Stimulated activated CD8-positive, alpha-beta memory T cell treated with anti-CD3 and anti-CD28 coated beads, Interleukin-15, amount 100 ng/mL, for 1 hour (primary cell): ENCODE measurements at places on chromosomes 13 and 19.
A peak's percentile ranks its signal among the peaks of the same experiment; 100 is the strongest.

- DNase-seq = no peak
Observed at GRCh38 chr13:42148538-42148937, 100.1 kb downstream of the DGKH start.

DNA sequence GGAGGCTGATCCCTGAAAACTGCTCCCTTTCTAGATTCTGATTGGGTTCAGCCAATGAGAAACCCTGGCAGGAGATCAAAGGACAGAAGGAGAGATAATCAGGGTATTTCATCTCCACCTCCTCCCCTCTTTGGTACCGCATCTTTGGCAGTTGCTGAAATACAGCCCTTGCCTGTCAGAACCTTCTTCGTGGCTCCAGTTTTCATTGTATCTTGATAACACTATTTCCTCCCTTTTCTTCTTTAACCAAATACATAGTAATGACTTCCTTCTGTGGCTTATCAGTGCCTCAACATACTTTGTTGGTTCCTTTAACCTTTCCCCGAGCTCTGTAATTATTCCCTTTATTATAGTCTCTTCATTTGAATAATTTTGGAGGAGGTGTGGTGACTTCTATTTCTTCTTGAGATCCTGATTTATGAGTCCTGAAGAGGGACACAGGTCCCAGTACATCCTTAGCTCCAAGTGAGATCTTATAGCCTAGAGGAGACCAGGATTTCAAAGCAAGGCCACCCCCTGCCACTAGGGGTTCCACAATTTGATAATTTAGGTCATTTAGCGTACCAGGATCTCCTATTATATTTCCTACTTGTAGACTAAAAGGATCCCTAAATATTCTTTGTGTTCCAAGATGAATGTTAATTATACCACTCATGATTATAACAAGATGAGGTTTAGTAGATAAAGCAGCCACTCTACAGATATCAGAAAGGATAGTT, 98.0 kb downstream of the EDNRB start:
- no peak for DNase-seq

GRCh38 chr19:48674216-48674809, 1.5 kb upstream of the NTN5 start:
- DNase-seq = no peak

DNA sequence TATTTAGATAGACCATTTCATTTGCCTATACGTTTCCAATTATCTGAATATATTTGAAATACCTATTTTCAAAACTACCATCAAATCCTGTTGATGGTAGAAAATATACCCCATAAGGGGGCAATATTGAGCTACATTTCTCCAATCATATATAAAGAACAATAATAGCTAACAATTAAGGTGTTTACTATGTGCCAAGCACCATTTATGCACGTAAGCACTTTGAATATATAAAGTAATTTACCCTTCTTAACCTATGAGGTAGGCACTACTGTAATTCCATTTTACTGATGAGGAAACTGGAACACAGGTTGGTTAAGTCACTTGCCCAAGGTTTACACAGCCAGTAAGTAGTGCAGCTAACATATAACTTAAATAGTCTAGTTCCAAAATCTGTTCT, 79.2 kb downstream of the UBL3 start:
- DNase-seq = no peak

DNA sequence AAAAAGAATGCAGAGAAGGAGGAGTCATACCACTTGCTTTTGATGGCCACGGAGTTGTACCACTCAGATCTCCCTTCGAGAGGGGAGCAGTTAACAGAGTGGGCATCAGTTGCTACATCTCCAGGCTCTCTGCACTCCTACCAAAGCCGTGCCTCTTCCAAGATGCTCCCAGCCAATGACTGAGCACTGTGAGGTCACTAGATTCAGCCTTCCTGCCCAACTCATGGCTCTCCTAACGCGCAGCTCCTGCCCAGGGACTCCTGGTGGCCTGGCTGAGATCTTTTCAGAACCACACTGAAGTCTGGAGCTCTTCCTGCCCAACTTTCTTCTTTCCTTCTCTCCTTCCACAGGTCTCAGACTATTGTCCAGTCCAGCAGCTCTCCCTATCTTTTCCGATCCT, 66.7 kb downstream of the LHFPL6 start:
- no peak for DNase-seq

- DNase-seq = no peak
Observed at GRCh38 chr13:94201022-94201421, 278.5 kb downstream of the DCT start.

DNA sequence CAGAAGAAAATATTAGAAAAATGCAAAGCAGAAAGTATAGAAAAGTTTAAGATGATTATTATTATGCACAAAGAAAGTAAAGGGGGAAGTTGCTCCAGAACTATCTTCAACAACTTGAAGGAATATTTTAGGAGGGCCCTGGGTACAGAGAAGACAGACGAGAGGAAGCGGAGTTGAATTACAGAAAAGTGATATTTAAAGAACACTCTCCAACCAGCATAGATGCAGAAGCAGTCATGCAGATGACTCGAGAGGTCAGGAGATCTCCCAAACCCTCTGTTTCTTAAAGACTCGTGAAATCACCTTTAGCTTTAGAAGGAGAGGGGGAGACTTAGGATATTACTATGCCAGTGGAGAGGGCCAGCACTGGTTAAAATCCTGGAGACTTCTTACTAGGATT, 8.5 kb upstream of the SHISA2 start:
- no peak for DNase-seq

DNA sequence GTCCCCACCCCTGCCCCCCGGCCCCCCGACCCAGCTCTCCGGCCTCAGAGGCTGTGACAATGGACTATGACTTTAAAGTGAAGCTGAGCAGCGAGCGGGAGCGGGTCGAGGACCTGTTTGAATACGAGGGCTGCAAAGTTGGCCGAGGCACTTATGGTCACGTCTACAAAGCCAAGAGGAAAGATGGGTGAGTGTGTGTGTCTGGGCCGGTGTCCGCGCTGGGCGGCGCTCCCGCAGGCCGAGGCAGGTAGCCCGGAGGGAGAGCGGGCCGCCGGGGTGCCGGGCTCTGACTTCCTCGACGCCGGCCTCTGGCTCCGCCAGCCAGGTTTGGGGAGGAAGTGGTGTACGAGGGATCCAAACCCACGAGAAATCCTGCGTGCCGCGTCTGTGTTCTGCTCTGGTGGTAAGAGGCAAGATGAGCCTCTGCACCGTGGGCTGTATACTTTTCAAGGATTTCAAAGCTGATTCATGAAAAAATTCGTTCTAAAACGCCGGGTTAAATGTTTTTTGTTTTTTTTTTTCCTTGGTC, 718 bp downstream of the CDK8 start:
- DNase-seq = peak; percentile 18

GRCh38 chr13:113296823-113297369, at the start of gene LAMP1:
TSS of gene LAMP1 (plus strand) at chr13:113297239. CDS start at chr13:113297435, 196 bp downstream.
- DNase-seq = peak; percentile 94

DNA sequence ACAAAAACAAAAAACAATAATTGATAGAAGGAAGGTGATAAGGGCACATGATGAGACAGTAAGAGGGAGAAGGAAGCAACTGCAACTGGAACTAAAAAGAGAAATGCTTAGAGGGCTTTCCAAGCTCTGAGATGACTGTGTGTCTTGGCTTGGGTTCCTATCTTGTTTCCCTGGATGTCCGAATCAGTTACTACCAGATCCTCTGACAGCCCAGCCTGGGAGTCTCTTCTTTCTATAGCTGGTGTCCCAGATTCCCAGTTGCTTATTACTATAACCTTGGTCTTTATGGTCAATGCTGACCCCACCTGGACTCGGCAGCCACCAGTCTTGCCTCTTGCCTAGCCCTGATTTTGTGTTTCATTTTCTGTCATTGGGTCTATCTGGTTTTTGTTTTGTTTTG, 116.4 kb downstream of the RFC3 start:
- no peak for DNase-seq

GRCh38 chr19:6417713-6418561, 6.7 kb downstream of the KHSRP start:
- DNase-seq = no peak

DNA sequence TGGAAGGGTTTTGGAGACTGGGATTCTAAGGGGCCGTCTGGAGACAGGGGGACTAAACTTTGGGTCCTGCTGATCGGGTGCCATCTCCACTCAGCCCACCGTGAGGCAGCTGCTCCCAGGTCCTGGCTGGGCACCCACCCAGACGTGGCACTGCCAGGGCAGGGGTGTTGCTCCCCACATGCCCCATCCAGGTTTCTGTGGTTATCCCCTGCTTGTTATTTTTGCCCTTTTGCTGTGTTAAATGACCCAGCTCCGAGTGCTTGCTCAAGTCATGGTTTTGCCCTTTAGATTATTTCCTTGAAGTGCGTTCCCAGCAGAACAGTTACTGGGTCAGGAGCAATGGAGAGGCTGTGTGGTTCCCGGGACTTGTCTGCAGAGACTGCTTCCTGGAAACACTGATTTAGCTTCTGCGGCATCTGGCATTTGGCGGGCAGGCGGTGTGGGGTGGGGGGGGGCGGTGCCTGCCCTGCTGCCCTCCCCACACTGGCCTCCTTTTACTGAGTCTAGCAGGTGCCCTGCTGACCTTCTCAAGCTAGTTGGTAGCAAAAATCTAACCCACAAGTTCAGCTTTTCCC, 1.9 kb downstream of the RAB11B start:
- no peak for DNase-seq

DNA sequence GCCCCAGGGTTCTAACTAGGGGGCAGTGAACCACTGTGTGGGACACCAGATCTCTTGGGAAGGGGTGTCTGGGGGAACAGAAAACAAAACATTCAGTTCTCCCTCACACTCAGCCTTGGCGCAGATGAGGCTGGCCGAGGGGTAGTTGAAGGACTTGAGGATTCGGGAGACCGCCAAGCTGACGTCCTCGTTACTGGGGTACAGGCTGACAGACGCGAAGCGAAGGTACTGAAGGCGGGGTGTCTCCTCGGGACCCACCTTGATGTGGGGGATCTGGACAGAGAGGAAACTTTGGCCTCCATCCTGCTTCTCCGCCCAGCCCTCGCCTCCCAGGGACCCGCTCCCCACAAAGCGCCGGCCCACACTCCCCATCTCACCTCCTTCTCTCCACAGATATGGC, 7.6 kb downstream of the GRIK5 start:
- no peak for DNase-seq

- DNase-seq = no peak
Observed at GRCh38 chr13:101728021-101728420, 275.5 kb downstream of the ITGBL1 start.

GRCh38 chr13:31670831-31671617, 68.3 kb upstream of the RXFP2 start:
- DNase-seq = no peak

- no peak for DNase-seq
Observed at GRCh38 chr19:14175351-14175792, 30.6 kb downstream of the ADGRL1 start.

GRCh38 chr19:36093146-36093662, 17.7 kb upstream of the OVOL3 start:
- DNase-seq = no peak

- no peak for DNase-seq
Observed at GRCh38 chr13:101915755-101916107, 463.3 kb downstream of the ITGBL1 start.

- no peak for DNase-seq
Observed at GRCh38 chr19:47819858-47820257, 1.9 kb upstream of the CRX start.

DNA sequence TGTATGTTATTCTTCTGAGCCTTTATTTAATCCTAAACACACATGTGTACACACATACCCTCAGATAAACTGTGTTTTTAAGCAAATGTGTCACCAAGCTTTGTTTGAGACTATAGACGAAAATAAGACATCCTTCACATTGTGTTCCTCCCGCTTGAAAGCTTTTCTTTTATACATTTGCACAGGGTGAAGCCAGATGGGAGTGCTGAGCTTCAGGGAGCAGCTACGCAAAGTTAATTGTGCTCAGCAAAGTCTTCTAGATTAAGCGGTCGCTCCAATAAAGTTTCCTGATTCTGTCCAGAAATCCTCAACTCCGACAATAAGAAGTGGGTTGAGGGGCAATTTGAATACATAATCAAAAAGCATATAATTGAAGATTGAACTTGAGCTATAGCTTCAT, 117.2 kb upstream of the ARGLU1 start:
- no peak for DNase-seq

GRCh38 chr19:1307320-1307719, 21.6 kb downstream of the EFNA2 start:
- DNase-seq = no peak

- no peak for DNase-seq
Observed at GRCh38 chr19:892243-892893, 619 bp downstream of the MED16 start.

- DNase-seq = no peak
Observed at GRCh38 chr19:51948975-51949374, 21.7 kb downstream of the ZNF613 start.
